ENCODE measurements at places on chromosomes 3 and 15.

DNA sequence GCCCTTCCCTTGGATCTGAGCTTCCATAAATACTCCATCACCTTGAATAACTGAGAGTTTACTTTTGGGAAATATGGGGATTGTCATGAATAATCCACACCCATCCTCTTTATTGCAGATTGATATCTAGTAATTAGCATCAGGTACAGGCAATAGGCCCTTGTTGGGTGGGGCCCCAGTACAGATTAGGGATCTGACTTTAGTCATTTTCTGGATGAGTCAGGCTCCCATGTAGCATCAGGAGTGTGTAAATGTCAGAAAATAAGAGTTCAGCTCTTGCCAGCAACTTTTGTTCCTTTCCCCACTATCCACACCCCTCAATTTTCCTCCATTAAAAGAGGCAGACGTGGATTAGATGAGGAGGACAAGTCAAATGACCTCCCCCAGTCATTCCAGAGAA, 17.7 kb upstream of the SNRK start:
- DNase-seq: no peak

DNA sequence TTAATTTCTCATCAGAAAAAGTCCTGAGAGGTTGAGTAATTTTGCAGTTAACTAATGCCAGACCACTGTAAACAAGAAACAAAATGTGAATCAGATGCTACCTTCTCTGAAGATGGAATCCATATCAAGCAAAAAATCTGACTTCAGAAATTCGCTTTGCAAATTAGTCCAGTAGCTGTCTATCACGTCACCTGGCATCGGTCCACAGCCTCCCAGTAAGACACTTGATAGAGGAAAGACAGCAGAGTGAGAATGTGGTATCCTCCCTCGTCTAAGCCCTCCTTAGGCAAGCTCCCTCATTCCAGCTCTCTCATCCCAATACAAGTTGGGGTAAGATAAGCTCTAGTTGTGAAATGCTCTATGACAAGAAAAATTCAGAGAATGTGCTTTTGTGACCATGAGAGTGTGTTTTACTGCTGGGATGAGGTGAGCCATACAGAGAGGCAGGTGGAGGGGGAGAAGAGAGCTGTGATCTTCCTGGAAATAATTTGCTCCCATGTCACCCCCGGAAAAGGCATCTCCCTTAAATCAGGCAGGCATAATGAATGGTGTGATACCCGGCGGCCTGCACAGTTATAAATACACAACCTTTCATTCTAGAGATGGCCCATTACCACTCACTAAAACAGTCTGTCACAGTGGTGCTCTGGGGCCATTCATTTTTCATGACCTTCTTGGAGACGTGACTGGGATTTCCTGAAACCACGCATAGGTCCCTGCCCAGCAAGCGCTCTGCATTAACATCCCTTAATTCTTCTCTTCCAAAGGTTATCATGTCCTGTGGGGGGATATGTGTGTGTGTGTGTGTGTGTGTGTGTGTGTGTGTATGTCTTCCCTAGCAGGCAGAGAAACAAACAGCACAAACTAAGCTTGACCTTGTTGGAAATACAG, 602.0 kb upstream of the KCNMB2 start:
- DNase-seq: no peak

- no peak for DNase-seq
These were observed 46.2 kb downstream of the RORA start for GRCh38 chr15:61182946-61183345.

DNA sequence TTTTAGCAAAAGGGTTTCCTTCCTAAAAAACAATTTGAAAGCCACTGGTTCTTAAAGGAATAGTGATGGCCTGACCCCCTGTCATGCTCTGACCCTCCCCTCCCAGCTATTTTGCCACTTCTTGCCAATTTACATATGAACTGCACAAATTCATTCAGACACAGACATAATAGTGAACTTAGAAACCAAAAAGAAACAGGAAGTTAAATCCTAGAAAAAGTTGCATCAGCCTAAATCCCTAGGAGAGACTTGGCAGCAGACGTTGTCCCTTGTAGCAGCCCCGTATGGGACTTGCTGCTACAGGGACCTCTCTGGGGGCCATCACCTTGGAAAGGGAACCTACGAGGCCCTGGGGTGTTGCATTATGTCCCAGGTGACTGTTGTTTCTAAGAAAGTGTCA, 14.3 kb upstream of the PDE8A start:
- DNase-seq: no peak

- DNase-seq: no peak
These were observed 293.4 kb upstream of the TBC1D5 start for GRCh38 chr3:18035641-18036449.

Measured in stimulated activated CD4-positive, alpha-beta T cell treated with anti-CD3 and anti-CD28 coated beads, Interleukin-1b, Interleukin-23, amount 100 ng/mL, for 1 hour (primary cell).